ENCODE measurements at places on chromosomes 11 and 22.

DNA sequence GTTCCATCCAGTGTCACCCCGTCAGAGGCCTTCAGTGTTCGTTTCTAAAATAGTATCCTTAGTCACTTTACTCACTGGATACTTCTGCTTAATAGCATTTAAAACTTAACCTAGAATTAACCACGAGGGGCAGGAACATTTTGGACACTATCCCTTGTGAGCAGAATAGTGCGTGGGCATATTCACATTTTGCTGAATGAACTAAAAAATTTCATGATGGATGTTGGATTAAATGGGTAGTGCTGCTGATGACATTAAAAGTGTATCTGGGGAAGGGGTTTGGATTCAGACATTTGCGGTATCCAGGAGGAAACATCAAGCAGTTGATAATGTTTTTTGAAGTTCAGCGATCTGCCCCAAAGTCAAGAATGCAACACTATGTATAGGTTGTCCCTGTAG lies 750 bp upstream of the NAT10 start:
- DNase-seq = no peak

DNA sequence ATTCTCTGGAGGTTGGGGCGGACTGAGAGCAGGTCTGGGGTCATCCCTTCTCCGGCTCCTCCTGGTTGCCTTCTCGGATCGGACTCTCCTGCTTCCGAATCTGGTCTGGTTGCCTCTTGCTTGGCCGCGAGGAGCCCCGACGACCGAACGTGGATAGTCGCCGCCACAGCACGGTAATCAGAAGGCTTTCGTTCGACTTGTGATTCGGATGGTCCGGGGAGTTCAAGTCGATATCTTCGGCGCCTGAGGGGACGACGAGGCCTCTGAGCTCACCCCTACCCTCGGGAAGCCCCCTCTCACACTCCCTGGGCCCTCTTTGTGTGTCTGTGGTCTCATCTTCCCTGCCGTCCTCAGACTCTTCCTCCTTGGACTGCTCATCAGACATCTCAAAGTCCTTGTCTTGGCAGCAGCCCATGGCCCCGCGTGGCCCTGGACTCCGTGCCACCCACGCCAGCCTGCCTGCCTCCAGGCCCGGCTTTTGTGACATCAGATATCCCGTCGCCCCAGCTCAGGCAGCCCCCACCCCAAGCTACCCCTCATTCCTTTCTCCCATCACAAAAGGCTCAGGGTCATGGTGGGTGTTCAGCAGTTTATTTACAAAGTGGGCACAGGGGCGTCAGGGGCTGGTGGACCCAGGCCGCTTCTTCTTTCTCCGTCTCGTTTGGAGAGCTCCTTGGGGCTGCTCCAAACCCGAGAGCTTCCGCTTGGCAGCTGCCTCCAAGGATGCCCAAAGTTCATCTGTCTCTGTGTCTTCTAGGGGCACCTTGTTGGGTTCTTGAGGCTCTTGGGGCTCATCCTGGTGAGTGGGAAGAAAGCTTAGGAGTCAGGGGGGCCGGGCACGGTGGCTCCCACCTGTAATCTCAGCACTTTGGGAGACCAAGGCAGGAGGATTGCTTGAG lies at the start of gene TEX54:
Gene TEX54, minus strand, starts transcription at position 506 of the 899 bp plus-strand sequence.
- peak; percentile 32 for DNase-seq

DNA sequence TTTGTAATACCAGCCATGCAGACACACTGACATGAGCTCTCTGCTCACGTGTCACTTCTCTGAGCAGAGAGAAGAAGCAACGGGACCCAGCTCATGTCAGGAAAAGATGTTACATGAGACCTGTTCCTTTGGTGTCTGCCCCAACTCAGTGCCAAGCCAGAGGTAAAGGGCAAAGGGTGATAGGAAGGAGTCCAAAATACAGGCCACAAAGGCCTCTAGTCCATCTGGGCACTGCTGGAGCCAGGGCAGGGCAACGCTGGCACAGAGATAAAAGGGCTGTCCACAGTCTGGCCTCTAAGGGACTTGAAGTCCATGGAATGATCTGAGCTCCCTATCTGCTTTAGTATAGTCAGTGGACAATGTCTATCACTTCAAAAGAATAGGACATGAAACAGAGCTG lies 79.3 kb downstream of the SLC1A2 start:
- no peak for DNase-seq

GRCh38 chr11:47236482-47236881 lies 12.1 kb downstream of the ACP2 start:
- DNase-seq = no peak

GRCh38 chr11:23948851-23949250 lies 548.0 kb upstream of the LUZP2 start:
- no peak for DNase-seq

DNA sequence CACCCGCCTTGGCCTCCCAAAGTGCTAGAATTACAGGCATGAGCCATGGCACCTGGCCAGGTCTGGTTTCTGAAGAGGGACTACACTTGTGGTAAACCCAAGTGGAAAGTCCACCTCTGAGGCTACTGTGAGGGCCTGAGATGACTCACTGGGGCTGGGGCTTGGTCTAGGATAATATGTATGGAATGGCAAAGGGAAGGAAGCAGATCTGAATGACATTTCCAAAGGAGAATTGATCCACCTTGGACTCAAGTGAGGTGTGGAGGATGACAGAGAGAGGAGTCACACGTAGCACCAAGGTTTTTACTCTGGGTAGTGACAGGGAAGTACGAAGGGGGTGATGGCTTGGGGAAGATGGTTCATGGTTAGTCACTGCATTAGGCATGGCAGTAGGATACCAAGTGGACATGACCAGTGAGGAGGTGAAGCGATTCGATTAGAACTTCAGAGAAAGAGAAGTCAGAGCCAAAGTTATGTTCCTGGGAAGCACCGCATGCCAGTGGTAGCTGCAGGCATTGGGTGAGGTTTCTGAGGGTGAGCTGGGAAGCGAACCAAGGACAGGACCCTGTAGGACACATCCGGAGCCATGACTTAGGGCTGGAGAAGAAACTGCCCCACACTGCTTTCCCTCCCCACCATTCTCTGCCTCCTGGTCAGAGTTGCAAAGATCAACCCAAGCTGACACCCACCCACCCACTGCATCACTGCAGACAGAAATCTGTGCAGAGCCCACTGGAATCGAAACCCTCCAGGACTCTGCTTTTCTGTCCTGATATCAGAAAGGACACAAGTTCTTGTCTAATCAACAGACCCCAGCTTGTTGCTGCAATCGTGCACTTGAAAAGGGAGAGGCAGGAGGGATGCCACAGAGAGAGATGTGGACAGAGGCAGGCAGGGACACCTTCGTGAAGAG lies 13.0 kb upstream of the BCL9L start:
- peak; percentile 57 for DNase-seq

GRCh38 chr11:21472261-21472660 lies 720.6 kb upstream of the ANO5 start:
- no peak for DNase-seq

- no peak for DNase-seq
These were observed 16.4 kb upstream of the MMP7 start for GRCh38 chr11:102546923-102547471.

DNA sequence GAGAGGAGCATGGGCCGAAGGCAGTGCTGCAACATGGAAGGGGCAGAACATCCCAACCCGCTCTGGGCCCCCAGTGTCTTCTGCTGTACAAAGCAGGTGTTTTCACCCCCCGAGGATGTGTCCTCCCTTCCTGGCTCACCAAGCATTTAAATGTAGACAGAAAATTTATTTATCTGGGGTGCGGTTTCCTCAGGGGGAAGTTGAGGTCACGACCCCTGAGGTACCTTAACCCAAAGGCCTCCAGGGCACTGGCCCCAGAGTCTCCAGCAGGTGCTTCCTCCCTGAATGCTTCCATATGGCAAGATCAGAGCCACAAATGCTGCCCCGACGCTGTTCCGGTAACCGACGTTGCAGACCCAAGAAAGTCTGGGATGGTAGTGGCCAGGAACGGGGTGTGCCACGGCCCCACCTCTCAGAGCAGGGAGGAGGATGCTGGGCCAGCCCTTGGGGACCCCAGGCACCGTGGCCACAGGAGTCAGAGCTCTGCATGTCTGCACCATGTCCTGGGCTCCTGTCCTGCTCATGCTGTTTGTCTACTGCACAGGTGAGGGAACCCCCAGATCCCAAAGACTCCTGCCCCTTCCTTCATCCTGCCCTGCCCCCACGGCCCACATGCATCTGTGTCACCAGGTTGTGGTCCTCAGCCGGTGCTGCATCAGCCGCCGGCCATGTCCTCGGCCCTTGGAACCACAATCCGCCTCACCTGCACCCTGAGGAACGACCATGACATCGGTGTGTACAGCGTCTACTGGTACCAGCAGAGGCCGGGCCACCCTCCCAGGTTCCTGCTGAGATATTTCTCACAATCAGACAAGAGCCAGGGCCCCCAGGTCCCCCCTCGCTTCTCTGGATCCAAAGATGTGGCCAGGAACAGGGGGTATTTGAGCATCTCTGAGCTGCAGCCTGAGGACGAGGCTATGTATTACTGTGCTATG lies at the start of gene VPREB1:
Gene VPREB1, plus strand, starts transcription at position 471 of the 935 bp plus-strand sequence. Its CDS starts 28 bp downstream, at position 499.
- DNase-seq = no peak

GRCh38 chr11:72512956-72513355 lies 78.6 kb upstream of the CLPB start:
- no peak for DNase-seq

- no peak for DNase-seq
These were observed 906 bp downstream of the CCDC90B start for GRCh38 chr11:83285151-83285770.

DNA sequence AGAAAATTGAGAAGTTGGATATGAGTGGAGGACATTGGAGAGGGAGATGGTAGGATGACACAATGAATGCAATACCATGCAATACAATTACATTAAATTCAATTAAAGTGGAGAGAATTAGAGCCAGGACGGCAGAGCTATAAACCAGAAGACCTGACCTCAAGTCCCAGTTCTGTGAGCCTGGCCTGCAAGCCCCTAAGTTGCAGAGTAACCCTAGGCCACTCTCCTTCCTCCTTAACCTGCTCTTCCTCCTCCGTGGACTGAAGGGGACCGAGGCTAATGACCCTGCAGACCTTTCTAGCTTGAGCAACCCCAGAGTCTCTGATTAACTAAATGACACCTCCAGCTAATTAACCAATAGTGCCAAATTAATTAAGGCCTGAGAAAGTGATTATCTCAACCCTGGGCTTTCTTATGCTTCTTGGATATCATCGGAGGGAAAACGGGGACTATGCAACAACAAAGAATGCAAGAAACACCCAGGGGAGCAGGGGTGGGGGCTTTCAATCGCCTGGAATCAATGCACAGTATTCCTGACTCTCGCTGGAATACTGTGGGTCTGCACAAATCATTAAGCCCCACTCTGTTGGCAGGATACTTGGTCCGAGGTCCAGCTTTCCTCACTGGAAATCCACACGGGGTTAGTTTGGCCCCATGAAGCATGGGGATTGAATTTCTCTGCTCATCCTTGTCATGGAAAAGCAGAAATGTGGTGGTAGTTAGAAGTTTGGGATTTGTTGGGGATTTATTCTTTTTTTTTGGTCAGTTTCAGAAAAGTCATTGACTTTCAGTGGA lies 548.3 kb downstream of the MN1 start:
- no peak for DNase-seq

DNA sequence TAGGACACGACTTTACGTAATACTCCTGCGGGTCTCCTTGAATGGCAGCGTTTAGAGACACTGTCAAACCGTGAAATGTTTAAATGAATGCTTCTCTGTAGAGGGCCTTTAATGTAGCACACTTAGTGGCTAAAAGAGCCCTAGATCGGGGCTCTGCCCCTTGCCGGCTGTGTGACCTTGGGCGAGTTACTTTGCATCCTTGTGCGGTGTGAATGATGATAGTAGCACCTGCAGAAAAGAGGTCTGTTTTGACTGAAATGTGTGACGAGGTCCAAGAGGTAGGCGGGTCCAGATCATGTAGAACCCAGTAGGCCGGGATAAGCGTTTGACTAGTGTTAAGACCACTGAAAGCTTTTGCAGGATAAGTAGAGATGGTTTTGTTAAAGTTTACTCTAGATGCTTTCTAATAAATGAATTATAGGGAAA lies 866 bp downstream of the MED17 start:
- no peak for DNase-seq

- no peak for DNase-seq
These were observed 10.0 kb downstream of the RHBDD3 start for GRCh38 chr22:29257751-29258181.

DNA sequence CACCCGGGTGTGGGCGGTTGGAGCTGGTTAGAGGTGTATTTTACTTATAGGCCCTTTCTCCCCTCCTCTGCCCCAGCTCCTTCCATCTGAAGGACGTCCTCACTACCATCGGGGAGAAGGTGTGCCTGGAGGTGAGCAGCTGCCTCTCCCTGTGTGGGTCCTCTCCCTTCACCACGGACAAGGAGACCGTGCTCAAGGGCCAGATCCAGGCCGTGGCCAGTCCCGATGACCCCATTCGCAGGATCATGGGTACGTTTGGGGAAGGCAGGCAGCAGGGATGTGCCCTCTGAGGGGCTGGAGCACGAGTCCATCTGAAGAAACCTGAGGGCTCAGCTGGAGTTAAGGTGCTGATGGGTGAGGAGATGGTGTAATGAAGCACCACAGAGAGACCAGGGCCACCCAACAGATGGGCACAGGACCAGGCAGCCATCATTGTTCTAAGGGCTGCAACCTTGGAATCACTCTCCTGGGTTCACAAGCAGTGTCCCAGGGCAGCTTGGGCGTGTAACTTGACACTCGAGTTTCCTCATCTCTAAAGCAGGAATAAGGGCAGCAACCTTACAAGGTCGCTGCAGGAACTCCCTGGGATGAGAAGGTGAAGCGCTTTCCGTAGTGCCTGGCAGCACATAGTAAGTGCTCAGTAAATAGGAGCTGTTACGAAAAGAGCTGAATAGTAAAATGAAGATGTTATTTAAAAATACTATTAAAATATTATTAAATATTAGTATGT lies 29.4 kb downstream of the TCP11L1 start:
- DNase-seq = no peak

DNA sequence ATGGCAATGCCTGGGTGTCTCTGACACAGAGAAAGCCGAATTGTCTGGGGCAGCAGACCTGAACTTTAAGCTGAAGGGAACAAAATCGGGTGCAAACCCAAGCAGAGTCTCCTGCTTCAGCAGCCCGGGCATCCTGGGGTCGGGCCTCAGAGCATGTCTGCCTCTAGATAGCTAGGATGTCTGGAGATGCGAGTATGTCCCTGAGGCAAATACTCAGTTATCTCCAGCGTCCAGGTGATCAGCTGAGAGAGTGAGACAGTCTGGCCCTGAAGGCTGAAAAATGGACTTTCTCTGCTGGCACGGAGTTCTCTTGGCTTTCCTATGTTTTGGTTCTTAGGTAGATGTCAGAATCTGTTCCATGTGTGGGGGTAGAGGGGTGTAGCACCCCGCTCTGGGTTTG lies 3.3 kb downstream of the ADAMTS8 start:
- no peak for DNase-seq
